ENCODE measurements at places on chromosomes 11 and 22.

- DNase-seq = peak; percentile 63
Observed at GRCh38 chr11:83087035-83087434, 15.3 kb upstream of the RAB30 start.

- no peak for DNase-seq
Observed at GRCh38 chr22:20247010-20247505, 21.1 kb downstream of the RTN4R start.

DNA sequence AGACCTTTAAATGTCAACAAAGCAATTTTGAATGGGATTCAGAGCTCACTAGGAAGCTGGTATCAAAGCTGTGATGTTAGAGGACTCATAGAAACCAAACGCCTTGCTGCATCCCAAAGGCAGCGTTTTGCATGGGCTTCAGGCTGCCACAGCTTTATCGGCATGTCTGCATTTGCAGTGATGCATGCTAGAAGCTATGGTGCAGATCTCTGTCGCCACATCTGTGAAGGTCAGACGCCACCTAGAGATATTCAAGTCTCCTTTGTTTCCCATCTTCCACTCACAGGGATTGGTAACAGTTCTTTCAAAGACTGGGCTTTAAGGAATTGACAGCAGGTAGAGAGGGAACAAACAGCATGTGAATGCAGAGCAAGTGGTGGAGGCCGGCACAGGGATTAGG is 47.8 kb downstream of the NTM start:
- no peak for DNase-seq

DNA sequence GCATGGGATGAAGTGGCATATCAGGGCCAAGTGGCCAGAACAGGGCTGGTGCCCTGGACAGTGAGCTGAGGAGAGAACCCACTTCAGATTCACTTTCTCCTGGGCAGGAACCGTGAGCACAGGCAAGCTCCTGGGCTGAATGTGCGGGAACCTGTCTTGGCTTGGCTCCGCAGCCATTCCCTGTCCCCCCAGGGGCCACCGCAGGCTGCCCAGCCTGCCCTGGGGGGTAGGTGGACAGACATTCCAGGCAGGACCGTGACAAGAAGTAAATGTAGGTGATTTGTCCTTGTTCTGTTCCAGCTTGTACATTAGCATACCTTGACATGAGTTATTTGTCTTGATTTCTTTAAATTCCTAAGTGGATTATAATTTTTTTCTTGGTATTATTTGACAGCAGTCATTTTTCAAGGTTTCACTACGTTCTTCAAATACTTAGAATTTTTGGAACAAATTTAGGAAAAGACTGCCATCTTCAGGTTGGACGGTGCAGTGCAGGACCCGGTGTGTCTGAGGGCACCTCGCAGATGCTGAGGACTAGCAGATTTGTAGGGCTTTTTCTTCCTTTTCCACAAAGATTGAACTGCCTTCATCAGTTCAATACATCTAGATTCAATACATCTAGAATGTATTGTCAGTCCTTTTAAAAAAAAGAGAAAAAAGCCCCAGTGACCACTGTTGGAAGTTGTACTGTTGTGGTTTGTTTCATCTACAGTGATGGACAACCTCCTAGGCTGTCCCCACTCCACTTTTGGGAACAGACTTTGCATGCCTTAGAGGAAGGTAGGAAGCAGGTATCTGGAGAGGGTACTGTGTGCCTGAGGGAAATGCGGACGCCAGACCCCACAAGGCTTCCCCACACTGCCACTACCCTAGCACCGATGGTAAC is 115.1 kb upstream of the RASSF10 start:
- peak; percentile 38 for DNase-seq

- no peak for DNase-seq
Observed at GRCh38 chr11:64356498-64357411, 2.2 kb upstream of the RPS6KA4 start.

DNA sequence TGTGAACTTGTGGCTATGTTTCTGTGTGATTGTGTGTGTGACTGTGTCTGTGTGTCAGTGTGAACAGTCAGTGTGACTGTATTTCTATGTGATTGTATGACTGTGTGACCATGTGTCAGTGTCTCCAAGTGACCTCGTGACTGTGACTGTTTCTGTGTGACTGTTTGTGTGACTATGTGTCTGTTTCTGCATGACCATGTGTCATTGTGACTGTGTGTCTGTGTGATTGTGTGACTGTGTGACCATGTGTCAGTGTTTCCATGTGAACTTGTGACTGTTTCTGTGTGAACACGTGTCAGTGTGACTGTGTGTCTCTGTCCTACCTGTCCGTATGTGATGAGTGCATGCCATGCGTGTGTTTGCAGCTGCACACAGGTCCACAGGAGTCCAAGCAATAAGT is 8.8 kb upstream of the PKNOX2 start:
- DNase-seq = no peak

DNA sequence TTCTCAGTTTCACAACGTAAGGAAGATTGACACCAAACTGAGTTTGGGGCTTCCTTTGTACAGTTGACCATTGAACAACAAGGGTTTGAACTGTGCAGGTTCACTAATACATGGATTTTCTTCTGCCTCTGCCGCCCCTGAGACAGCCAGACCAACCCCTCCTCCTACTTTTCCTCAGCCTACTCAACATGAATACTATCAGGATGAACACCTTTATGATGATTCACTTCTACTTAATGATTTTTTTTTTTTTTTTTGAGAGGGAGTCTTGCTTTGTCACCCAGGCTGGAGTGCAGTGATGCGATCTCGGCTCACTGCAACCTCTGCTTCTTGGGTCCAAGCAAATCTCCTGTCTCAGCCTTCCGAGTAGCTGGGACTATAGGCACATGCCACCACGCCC is 14.6 kb downstream of the RBM4 start:
- no peak for DNase-seq

DNA sequence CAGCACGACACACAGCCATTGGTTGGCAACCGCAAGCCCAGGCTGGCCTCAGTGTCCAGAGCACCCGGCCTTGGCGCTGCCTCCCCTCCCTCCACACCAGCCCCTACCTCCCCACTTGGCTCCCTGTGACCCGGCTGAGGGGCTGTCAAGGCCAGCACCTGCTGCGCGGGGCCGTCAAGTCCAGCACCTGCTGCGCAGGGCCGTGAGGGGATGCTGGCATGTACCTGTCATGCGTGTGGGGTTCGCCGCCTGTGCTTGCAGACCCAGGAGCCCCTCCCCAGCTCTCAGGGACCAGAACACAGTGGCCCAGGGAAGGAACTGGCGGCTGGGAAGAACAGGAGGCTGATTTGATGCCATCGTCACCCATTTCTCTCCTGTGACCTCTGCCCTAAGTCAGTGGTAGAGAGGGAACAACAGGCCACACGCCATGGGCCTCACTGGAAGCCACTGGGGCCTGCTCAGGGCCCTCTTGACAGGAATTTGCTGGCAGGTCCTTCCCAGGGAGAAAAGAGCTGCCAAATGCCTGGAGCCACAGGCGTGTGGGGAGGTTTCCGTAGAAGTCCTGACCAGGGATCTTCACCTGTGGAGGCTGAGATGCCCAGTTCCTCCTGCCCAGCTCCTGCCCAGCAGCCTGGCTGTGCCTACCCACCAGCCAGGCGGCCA is 37.6 kb downstream of the TBX1 start:
- no peak for DNase-seq

DNA sequence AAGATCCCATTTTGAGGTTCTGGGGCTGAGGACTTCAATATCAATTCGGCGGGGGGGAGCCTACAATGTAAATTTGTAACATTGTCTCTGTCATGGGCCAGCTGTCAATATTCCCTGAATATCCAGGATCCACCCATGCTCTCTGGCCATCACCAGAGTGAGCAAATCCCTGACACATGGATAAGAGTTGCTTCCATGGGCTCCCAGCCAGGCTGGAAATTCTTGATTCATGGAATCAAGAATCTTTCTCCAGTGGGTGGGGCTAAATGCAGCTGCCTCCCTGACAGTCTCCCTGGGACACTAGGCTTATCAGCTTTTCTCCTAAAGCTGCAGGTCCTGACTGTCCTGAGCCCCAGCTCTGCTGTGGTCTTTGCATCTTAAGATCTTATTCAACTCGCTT is 86.9 kb upstream of the IGLL5 start:
- no peak for DNase-seq

DNA sequence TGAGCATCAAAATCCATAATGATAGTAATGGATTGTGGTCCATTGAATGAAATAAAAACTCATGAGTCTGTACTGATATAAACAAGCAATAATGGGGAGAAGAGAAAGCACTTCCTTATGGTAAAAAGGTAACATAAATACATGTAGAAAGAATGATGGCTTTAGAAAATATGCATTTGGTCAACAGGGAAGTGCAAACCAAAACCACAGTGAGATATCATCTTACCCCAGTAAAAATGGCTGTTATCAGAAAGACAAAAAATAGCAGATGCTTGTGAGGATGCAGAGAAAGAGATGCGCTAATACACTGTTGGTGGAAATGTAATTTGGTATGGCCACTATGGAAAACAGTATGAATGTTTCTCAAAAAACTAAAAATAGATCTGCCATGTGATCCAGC is 6.9 kb upstream of the MMP20 start:
- no peak for DNase-seq

GRCh38 chr11:102382384-102382783 is 35.4 kb downstream of the BIRC2 start:
- no peak for DNase-seq

DNA sequence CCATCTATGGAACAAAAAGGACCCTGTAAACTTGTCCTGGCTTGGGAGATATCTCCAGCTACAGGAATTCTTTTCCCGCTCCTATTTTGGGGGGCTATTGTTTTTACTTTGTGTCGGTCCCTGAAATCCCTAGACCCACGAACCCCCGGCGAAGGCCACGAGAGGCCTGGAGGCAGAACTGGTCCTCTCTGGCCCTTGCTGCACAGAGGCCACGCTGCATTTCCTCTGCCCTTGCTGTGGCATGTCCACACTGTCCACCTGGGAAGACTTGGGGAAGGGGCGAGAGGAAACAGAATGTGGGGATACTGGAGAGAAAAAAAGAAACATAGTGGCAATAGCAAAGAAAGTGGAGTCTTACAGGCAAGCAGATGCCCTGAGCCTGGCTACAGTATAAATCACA is 2.3 kb upstream of the ANO1 start:
- DNase-seq = no peak

DNA sequence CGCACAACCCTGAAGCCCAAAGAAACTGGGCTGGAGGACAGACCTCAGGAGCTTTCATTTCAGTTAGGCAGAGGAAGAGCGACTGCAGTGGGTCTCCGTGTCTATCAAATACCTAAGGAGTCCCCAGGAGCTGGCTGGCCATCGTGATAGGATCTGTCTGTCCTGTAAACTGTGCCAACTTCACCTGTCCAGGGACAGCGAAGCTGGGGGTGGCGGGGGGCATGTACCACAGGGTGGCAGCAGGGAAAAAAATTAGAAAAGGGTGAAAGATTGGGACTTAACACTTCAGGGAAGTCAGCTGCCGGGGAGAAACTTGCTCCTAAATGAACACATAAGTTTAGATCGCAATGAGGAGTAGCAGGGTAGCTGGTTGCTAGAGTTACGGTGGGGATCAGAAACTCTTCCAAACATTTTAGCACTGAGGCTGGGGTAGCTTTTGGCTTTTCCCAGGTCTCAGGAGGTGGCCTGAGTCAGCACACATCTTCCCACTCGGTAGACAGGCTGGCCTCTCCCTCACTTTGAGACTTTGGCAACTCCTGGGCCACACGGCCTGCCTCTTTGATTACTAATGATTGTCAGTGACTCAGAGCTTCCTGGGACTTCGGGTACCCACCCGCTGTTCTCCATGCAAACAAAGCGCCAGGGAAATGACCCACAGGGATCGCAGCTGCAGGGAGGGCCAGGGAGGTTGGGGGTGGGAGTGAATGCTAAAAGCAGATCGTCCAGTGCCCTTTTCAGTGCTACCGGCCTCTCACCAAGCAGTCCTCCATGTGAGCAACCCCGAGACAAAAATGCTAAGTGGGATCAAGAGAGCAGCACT is 2.9 kb upstream of the MTFP1 start:
- no peak for DNase-seq

- no peak for DNase-seq
Observed at GRCh38 chr11:134533511-134533910, 121.5 kb upstream of the B3GAT1 start.

- DNase-seq = no peak
Observed at GRCh38 chr11:68213135-68213515, at the start of gene KMT5B. KMT5B (minus strand) TSS chr11:68213296; CDS start chr11:68190076, 23,220 bp downstream.

DNA sequence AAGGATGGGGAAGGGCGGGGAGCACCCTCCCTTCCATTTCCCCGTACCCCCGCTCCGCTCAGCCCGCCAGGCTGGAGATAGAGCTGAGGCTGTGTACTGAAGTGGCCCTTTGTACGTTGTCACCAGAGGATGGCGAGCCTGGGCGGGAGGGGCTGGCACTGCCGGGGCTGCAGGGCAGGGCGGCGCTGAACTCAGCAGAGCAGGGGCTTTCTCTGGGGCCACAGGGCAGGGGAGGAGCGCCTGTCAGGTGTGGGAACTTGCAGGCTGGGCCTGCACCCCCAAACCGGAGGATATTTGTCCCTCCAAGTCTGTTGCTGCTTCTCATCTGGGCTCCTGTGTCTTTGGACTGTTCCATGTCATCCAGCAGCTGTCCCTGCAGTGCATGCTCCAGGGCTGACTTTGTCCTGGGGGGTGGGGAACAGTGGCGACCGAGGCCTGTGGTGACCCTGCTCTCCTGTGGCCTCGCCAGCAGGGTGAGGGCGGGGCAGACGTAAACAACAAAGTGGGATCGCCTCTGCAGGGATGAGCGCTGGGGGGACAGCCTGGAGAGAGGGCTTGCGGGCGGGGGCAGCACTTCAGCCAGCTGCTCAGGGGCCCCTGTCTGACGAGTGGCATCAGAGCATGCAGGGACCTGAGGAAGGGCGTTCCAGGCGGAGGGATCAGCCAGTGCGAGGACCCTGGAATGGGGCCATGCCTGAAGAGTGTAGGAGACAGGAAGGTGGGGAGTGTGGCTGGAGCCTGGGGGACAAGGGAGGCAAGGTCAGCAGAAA is 13.1 kb downstream of the MGAT3 start:
- no peak for DNase-seq

- peak; percentile 63 for DNase-seq
Observed at GRCh38 chr22:46013460-46014416, 36.8 kb upstream of the WNT7B start.

DNA sequence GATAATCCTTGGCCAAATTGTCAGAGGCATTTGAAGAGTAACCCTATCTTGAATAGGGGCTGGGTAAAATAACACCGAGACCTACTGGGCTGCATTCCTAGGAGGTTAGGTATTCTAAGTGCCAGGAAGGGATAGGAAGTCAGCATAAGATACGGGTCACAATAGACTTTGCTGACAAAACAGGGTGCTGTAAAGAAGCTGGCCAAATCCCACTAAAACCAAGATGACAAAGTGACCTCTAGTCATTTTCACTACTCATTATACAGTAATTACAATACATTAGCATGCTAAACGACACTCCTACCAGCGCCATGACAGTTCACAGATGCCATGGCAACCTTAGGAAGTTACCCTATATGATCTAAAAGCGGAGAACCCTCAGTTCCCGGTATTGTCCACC is 964 bp upstream of the REXO2 start:
- no peak for DNase-seq

- DNase-seq = no peak
Observed at GRCh38 chr11:112297248-112297866, 36.7 kb upstream of the PLET1 start.

GRCh38 chr11:44755556-44756523 is 29.1 kb downstream of the TSPAN18 start:
- DNase-seq = no peak

- peak; percentile 86 for DNase-seq
Observed at GRCh38 chr11:11841723-11842420, at the start of gene USP47. USP47 (plus strand) TSS chr11:11841972; CDS start chr11:11842186, 214 bp downstream.

GRCh38 chr11:117789241-117789640 is 7.8 kb downstream of the DSCAML1 start:
- DNase-seq = no peak

Measured in NCI-H2029 (cell line).